ENCODE measurements at places on chromosomes 2 and 18.

GRCh38 chr2:241967467-241968144, 98.1 kb downstream of the RTP5 start:
- DNase-seq, result no peak

DNA sequence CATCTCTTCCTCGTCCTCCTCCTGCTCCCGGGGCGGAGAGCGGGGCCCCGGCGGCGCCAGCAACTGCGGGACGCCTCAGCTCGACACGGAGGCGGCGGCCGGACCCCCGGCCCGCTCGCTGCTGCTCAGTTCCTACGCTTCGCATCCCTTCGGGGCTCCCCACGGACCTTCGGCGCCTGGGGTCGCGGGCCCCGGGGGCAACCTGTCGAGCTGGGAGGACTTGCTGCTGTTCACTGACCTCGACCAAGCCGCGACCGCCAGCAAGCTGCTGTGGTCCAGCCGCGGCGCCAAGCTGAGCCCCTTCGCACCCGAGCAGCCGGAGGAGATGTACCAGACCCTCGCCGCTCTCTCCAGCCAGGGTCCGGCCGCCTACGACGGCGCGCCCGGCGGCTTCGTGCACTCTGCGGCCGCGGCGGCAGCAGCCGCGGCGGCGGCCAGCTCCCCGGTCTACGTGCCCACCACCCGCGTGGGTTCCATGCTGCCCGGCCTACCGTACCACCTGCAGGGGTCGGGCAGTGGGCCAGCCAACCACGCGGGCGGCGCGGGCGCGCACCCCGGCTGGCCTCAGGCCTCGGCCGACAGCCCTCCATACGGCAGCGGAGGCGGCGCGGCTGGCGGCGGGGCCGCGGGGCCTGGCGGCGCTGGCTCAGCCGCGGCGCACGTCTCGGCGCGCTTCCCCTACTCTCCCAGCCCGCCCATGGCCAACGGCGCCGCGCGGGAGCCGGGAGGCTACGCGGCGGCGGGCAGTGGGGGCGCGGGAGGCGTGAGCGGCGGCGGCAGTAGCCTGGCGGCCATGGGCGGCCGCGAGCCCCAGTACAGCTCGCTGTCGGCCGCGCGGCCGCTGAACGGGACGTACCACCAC, 2.1 kb downstream of the GATA6 start:
- DNase-seq, result no peak

DNA sequence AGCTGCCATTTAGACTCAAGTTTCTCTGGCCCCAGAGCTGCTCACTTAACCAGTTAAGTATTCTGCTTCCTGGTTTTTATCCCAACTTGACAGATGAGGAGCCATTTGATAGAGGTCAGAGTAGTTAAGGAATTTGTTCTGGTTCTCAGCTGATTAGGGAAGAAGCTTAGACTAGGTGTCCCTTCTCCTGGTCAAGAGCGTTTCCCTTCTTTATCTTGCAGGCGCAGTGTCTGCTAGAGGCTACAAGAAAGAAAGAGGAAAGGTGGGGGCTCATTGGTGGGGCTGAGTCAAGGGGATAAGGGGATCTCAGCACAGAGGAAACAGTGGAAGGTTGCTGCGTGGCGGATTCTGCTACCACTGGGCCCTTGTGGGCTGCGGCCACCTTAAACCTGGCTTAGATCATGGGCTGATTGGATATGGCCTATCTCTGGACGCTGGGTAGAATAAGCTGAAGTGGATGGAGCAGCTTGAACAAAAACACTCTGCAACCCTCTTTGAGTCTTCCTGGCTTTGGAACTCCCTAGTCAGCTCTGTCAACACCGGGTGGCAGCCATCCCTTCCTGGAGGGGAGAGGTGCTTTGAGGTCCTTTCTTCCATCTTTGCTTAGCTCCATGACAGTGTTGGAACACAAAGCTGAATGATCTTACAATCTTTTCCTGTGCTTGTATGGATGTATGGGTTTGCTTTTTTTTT, 70.8 kb downstream of the QPCT start:
- no peak for DNase-seq

GRCh38 chr2:15603948-15604347, 12.3 kb downstream of the DDX1 start:
- no peak for DNase-seq
